Left cardiac atrium (tissue), 4 donors: ENCODE measurements at places on chromosomes 1 and 21. TPM values are rescaled to one million over a fixed set of nuclear protein-coding genes. Genes with fewer than 3 reads are reported as not detected.

The LCE1A gene
- not detected for total RNA-seq

GRCh38 chr1:113782406-113782805 is 23.1 kb upstream of the PHTF1 start:
- DNase-seq: no peak

The RNF186 gene
- total RNA-seq: not detected

DNA sequence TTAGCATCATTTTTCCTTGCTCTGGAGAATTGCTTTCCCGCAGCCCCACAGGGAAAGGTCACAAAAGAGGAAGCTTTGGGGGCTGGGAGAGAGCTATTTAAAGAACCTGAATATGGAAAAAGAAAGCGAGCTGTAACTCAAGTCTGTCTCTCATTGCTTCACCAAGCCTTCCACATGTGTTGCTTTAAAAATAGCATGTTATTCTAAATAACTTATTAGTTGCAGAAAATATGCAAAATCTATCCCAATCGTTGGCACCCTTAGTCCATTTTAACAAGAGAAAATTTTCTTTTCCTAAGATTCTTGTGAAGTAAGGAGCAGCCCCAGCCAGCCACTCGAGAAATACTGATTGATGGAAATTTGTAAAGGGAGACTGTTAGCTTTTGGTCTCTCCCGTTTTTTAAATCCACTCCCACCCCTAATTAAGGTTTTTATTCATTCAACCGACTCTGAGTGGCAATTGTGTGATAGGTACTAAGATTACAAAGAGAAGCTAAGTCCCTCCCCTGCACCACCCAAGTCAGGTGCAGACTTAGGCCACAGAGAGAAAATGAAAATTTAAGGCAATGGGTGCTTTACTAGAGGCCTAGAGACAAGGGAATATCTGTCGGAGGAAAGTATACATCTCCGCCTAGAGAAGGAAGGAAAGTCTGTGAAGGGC is 802 bp downstream of the CYP4X1 start:
- DNase-seq: no peak

The GPR37L1 gene
- total RNA-seq: 0.05 TPM

DNA sequence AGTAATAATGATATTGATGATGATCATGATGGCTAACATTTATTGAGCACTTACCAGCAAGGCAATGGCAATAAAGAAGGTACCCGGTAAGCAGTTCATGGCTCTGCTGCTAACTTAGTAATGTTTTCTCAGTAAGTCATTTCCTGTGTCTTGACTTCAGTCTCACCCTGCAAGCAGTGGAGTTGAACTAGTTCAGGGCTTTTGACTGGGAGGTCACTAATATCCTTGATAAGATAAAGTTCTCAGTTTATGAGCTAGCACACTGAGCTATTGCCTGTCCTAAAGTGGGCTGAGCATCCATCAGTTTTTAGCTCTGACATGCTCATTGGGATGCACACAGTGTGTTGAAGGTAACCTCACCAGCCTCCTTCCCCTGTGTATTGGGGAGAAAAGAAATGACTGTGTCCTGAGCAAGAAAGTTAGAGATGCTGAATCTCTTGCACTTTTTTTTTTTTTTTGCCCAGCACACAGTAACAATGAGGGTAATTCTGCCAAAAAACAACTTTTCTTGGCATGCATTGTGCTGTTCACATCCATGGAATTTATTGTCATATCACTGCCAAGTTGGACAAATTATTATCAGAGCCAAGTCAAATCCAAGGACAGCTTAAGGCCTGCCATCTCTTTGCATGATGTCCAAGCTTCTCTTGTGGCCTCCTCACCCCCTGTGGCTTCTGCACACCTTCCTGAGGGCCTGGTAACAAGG is 55.5 kb upstream of the GADD45A start:
- no peak for DNase-seq

GRCh38 chr1:99180915-99181314 is 83.4 kb upstream of the PLPPR4 start:
- DNase-seq: no peak

The FCMR gene
- 4.5 TPM for total RNA-seq

The OMA1 gene
- 20.1 TPM for total RNA-seq

The CNIH3 gene
- 0.88 TPM for total RNA-seq

The OR2L5 gene
- not detected for total RNA-seq

GRCh38 chr1:39129514-39129913 is 75.0 kb upstream of the MACF1 start:
- DNase-seq: no peak

The EPHA2 gene
- total RNA-seq: 8.1 TPM

DNA sequence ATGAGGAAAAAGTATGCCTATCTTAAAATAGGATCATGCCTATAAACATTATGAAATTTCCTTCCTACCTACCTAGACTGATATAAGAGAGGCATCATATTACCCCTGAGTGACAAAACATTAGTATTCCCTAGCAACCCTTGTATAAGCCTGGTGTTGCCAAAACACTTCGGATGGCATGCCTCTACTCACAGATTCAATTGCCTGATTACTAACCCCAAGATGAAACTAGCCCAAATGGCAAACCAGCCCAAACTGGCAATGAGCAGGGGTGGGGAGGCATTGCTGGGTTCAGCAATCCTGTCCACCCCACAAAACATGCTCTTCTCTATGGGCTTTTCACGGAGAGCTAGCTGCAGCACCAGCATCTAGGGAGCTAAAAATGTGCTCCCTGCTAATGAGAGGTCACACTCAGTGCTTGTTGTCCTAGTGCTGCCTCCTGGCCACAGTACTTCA is 13.9 kb downstream of the PALMD start:
- no peak for DNase-seq

DNA sequence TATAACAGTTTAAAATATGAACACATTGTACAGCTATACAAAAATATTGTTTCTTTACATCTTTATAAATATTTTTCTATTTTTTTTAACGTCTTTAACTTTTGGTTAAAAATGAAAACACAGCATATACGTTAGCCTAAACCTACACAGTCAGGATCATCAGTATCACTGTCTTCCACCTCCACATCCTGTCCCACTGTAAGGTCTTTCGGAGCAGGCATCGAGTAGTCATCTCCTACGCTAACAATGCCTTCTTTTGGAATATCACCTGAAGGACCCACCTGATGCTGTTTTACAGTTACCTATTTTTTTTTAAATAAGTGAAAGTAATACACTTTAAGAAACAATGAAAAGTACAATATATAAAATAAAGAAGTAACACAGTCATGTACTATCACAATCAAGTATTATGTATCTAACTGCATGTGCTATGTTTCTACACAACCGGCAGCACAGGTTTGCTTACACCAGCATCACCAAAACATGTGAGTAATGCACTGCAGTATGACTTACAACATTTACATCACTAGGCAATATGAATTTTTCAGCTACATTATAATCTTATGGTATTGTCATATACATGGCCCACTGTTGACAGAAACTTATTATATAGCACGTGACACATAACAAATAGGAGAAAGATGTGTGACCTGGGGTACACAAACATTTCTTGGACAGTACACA is 254.4 kb downstream of the AKT3 start:
- no peak for DNase-seq
